ENCODE measurements at places on chromosomes 2 and 18.

DNA sequence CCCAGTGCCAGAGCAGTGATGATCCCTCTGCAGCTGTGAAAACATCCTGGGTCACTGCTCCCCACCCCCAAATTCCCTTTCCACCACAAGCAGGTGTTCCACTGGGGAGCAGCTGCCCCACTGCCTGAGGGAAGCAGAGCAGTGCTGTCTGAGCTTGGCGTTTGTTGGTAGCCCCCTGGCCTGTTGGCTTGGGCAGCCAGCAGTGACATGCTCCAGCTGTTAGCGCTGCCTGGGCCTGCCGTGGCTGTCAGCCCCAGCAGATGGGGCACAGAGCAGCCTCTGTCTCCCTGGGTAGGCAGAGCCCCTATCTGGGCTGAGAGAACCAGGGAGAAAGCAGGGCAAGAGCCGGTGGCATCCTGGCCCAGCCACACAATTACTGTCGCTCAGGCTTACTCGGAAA, 247.7 kb downstream of the GLI2 start:
- DNase-seq: no peak

GRCh38 chr2:194079989-194080388, 1577.0 kb upstream of the SLC39A10 start:
- no peak for DNase-seq

DNA sequence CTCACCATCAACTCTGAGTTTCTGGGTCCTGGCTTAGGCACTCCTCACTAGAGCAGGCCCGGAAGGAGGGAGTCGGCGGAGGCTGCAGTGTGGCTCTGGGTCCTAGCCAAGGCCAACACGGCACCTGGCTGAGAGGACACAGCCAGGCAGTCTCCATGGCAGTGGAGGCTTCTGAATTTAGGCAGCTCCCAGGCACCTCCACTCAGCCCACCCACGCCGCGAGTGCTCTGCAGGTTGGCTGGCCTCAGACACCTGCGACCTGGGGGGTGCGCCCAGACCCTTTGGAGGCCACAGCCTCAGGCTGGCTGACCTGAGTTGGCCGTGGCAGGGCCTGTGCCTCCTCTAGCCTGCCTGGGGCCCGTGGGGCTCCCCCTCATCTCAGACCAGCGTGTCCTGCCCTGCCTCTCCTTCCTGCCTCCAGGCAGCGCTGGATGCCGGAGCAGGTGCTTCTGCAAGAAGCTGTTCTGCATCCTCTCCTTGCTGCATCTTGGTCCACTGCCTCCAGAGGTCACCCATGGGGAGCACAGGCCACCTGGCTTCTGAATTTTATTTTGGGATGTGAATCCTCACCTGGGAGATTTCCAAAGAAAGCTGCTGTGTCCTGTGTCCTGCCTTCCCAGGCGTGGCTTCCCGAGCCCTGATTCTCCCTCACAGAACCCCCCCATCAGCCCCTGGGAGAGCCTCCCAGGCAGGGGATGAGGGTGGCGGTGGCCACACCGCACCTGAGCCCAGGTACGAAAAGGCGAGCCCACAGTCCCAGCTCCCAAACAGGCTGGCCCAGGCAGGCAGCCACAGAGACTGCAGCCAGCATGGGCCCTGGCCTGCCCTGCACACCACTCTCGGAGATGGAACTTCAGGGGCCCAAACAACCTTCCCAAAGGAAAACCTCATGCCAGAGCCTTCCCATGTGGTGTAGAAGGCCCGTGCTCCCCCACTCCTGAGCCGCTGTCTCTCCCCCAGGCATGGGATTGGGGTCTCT, 23.4 kb downstream of the AQP12A start:
- DNase-seq: no peak

DNA sequence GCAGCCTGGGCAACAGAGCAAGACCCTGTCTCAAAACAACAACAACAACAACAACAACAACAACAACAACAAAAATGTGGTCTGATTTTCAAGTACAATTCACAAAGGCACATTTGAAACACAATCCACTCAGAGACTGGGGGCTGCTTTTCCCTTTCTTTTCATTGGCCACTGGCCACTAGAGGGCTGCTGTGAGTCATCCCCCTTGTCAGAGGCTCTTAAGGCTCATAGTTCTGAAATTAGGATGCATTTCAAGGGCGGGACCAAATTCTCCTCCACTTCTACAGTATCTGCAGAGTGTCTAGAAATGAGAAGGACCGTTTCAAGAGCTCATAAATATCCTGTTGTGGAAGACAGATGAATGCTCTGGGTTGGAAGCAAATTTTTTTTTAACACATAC, 285.4 kb downstream of the NRXN1 start:
- DNase-seq: no peak

GRCh38 chr2:202717598-202718310, 83.0 kb downstream of the FAM117B start:
- no peak for DNase-seq

DNA sequence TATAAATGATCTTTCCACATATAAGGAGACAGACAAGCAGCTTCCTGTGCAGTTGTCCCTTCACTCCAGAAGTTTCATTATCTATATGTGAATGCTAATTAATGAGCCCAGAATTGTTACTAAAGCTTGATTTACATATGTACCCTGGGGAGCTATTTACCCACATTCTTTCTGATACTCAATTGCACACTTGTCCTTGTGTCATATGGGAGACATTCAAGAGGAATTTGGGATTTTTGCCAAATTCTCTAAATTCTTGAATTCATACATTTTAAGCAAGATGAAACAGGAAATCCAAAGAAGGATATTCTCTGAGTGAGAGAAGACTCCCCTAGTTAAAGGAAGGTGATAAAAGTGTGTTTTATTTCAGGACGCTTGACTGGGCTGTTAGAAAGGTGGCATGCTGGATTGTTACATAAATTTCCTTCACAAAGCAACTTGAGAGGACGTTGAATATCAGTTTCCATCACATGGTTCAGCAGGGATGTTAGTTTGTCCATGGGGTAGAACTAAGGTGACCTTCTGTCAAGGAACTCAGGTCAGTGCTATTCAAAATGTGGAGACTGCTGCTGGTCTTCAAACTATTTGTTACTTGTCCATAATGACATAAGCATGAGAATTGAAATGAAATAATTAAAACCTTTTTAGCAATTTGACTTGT, 368.2 kb downstream of the IRS1 start:
- DNase-seq: peak; percentile 84

GRCh38 chr2:120167272-120167671, 55.9 kb downstream of the TMEM185B start:
- DNase-seq: no peak

DNA sequence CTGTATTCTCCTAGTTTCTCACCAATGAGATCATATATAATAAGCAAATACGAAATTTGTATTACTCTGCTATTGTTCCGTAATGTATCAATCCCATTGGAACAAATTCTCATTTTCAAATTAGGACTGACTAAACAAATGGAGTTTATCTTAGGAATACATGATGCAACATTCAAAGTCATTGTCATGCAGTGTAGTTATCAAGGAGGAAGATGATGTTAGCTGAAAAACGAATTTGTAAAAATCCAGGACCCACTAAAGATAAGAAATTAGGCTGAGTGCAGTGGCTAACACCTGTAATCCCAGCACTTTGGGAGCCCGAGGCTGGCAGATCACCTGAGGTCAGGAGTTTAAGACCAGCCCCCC, 14.9 kb downstream of the SEPTIN2 start:
- DNase-seq: no peak

- DNase-seq: peak; percentile 33
Measured at GRCh38 chr2:119483896-119484718, 40.2 kb downstream of the SCTR start.

DNA sequence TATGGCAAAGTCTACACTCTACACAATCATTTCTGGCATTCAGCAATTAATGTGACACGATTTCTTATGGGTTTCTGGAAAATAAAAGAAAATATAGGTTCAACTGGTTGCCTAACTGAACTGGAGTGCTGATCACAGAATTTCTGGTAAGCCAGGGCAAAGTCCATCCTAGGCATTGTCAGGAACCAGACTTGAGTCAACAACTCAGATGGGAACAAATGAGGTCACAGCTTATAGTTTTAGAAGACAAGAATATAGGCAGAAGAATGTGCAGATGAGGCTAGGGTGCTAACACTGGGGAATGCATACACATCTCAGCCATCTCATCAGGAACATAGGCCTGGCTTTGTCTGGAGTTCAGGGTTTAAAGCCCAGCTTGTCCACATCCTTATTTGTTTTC, 317.2 kb upstream of the ID2 start:
- no peak for DNase-seq

DNA sequence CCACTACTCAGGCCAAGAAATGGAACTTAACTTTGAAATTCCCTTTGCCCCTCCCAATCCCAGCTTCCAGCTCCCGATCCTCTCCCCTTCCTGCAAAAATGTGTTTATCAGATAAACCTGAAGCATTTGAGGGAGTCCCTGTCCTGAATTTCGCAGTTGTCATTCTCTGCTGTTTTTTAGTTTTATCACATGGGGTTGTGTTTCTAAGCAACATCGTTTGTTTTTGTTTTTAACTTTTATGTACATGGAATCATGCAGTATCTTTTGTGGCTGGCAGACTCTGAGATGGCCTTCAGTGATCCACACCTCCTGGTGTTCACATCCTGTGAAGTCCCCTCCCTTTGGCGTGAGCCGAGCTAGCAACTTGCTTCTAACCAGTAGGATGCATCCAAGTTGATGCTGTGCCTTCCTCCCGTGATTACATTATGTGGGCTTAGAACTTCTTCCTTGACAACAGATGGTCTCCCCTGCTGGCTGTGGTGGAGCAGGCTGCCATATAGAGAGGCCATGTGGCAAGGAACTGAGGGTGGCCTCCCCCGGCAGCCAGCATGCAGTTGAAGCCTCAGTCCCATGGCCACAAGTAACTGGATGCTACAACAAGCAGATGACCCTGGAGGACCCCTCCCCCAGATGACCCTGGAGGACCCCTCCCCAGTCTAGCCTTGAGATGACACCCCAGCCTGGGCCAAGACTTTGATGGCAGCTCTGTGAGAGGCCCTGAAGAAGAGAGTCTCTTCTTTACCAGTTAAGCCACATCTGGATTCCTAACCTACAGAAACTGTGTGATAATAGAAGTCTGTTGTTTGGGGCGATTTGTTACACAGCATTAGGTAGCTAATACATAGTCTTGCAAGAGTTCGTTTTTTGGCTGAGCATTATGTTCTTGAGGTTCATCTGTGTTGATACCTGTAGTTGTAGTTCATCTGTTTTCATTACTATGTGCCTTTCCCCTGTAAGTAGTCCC, 27.7 kb downstream of the SH3BP4 start:
- DNase-seq: peak; percentile 66

DNA sequence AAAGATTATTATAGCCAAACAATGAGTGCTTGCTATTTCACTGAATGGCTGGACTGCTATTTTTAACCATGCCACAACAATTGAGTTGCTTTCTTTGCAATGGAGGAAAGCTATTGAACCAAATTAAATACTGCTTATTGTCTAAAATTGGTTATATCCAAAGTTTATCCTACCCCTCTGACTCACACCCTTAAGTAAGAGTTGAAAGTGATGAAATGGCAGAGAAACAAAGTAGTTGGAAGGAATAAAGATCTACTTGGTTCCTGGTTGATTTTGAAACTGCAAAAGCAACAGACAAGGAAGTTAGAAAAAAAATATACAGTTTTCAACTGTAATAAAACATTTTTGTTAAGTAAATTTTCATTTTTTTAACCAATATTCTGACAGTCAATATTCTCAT, 47.5 kb downstream of the EML4 start:
- DNase-seq: no peak

GRCh38 chr2:130300258-130300969, 42.3 kb upstream of the IMP4 start:
- no peak for DNase-seq

- DNase-seq: no peak
Measured at GRCh38 chr2:157672129-157672528, 43.5 kb upstream of the ACVR1C start.

DNA sequence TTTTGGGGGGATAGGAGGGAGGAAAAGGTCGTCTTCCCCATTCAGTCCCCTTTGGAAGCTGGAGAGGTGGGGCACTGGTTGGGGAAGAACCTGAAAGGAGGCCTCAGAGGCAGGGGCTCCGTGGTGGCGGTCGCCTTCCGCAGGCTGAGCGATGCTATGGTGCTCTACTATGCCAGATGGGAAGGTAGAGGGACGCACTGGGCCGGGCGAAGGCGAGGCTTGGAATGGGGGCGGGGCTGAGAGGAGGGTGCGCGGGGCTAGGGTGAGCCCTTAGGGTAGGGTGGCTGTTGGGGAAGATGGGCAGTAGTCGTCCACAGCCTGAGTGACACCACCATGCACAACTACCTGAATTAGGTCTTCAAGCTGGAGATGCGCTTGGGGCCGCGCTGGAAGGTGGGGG, 11.1 kb downstream of the ZAP70 start:
- DNase-seq: no peak

DNA sequence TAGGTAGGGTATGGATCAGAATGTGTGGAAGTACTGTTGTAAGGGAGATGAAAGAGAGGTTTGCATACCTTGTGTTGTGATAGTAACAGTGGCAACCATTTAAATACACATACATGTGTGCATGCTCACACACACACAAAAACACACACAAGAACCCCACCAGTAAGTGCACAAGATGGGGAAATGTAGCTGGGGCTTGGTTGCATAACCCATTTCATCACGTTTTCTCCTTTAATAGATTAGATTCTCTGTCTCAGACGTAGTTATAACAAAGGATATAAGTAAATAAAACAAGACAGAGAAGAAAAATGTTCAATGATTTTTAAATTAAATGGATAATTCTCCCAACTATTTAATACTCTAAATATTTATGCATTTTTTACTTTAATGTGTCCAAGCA, 13.4 kb downstream of the ARHGAP15 start:
- no peak for DNase-seq
